ENCODE measurements at places on chromosomes 12 and 14.

DNA sequence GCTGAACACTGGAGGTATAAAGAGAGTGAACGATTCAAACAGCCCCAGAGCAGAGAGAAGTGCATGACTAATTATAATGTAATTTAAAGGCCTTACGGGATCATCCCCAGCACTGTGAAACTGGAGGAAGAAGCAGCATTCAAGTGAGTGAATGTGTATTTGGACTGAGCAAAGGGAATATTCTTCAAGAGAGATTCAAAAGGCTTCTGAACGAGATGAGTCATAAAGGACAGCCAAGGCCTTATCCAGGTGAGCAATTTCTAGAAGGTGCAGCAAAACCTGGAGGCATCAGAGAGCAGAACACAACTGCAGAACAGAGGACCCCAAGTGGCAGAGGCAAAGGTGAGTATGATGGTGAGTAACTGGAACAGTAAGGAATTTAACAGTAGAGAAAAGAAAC, 127.2 kb downstream of the BCAT1 start:
- peak overlapping the region; percentile 49 for H3K27ac ChIP-seq
- DNase-seq, result no peak
- peaks cover 28% of the 10 kb centered on the region for H3K4me1 ChIP-seq
- H3K36me3 ChIP-seq, result peaks cover 35% of the 10 kb centered on the region
- peak overlapping the region; percentile 12 for H3K4me3 ChIP-seq

GRCh38 chr14:77864085-77864484, 64.2 kb downstream of the ADCK1 start:
- H3K27ac ChIP-seq, result no peak overlapping the region
- no peaks in the 10 kb centered on the region for H3K4me1 ChIP-seq
- H3K4me3 ChIP-seq, result no peak overlapping the region

- peaks cover 16% of the 10 kb centered on the region for H3K4me1 ChIP-seq
- H3K27ac ChIP-seq, result no peak overlapping the region
- no peak overlapping the region for H3K4me3 ChIP-seq
Measured at GRCh38 chr14:74237441-74237840, 1.8 kb upstream of the VSX2 start.

GRCh38 chr14:87696485-87696884, 296.5 kb downstream of the GALC start:
- H3K27me3 ChIP-seq, result no peaks in the 10 kb centered on the region
- H3K4me3 ChIP-seq, result no peak overlapping the region
- no peaks in the 10 kb centered on the region for H3K36me3 ChIP-seq
- no peaks in the 10 kb centered on the region for H3K4me1 ChIP-seq
- H3K27ac ChIP-seq, result no peak overlapping the region
- no peak for DNase-seq

DNA sequence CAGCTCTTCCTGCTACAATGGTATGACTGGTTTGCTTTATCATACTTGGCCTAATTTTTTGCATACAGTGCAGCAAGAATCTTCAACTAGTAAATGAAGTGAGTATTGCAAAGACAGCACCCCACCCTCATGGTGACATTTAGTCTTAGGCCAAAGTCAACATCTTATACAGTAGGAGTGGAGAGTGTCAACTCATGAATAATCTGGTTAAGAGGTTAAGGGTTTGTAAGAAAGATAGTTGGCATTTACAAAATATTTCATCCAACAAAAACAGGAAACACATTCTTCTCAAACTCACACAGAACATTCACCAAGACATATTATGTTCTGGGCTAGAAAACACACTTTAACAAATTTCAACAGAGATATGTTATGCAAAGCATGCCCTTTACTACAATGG, 2.2 kb upstream of the OAS1 start:
- DNase-seq, result no peak
- H3K36me3 ChIP-seq, result peaks cover 2% of the 10 kb centered on the region
- no peak overlapping the region for H3K4me3 ChIP-seq
- H3K4me1 ChIP-seq, result peaks cover 62% of the 10 kb centered on the region
- H3K27ac ChIP-seq, result peak overlapping the region; percentile 13

DNA sequence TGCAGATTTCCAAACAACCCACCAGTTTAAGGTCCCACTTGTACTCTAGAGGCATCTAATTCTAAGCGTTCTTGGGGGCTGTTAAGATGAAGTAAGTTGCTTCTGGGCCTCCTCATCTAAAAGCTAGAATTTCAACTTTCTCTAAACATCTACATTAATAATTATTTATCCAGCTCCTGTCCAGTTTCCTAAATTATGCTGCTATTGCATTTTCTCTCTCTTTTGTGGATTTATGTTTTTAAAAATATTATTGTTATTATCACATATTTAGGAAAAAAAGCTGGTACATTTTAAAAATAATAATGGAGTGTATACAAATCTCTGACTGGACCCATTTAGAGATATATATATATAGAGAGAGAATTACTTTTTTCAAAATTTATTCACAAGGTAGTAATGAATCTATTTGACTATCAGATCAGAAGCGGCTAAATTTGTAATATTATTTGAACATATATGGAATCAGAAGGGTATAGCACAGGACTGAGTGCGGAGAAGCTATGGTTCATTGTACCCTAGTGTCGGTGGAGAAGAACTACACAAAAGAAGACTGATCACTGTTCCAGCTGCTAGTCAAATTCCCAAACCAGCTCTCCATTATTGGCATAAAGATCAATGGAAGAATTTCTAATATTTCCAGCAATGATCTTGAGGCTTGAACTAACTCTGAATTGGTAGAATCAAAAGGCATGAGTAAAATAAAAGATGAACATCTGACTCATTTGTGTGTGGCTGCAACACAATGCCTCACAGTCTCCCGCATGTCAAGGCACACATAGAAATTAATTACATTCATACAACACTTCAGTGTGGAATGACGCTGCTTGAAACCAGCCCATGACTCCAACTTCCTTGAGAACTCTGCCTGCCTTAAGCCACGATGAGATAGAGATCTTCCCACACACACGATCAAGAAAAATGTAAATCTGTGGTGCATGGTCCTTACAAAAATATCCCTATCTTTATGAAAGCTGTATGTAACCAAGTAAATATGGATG, 433.4 kb upstream of the OR4E1 start:
- DNase-seq, result no peak
- H3K36me3 ChIP-seq, result no peaks in the 10 kb centered on the region
- peak overlapping the region; percentile 69 for H3K27ac ChIP-seq
- H3K27me3 ChIP-seq, result no peaks in the 10 kb centered on the region
- H3K4me3 ChIP-seq, result peak overlapping the region; percentile 32

- H3K27ac ChIP-seq, result no peak overlapping the region
- peaks cover 45% of the 10 kb centered on the region for H3K4me1 ChIP-seq
- H3K27me3 ChIP-seq, result no peaks in the 10 kb centered on the region
- no peak for DNase-seq
- H3K36me3 ChIP-seq, result peaks cover 4% of the 10 kb centered on the region
Measured at GRCh38 chr12:53568809-53569557, 57.2 kb downstream of the ATF7 start.

DNA sequence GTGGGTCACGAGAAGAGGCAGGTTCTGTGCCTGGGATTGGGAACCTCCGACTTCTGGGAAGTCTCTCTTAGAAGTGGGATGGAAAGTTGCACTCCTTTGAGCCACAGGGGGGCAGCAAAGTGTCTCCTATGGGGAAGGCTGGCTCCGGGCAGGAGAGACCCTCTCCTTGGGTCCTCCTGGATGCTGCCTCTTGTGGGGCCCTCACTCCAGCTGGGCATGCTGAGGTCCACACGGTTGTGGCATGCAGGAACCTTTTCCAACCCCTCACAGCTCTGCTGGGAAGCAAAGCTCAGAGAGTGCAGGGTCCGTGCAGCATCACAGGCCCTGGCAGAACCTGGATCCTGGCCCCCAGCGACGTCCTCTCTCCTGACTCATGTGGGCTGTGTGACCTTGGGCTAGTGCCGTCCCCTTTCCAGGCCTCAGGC, 17.4 kb downstream of the SDSL start:
- H3K27ac ChIP-seq, result no peak overlapping the region
- H3K27me3 ChIP-seq, result peaks cover 10% of the 10 kb centered on the region
- no peak for DNase-seq
- no peaks in the 10 kb centered on the region for H3K4me1 ChIP-seq
- H3K4me3 ChIP-seq, result no peak overlapping the region
- H3K36me3 ChIP-seq, result no peaks in the 10 kb centered on the region

DNA sequence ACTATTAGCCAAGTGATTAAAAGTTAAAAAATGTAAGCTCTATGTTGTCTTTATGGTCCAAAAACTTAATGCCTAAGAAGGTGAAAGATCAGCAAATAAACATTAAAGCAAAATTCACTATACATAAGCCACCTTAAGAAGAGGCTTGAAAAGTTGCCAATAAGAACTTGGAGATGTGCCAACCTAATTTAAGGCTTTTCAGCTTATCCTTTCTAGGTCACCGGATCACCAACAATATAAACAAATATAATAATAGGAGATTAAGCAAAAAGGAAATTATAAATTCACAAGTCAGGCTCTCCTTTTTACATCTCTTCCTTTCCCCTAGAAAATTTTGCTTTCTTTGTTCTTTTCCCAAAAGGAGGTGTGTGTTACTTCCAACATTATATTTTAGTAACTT, 30.9 kb downstream of the SLC2A3 start:
- DNase-seq, result no peak
- no peaks in the 10 kb centered on the region for H3K36me3 ChIP-seq
- H3K4me3 ChIP-seq, result no peak overlapping the region

DNA sequence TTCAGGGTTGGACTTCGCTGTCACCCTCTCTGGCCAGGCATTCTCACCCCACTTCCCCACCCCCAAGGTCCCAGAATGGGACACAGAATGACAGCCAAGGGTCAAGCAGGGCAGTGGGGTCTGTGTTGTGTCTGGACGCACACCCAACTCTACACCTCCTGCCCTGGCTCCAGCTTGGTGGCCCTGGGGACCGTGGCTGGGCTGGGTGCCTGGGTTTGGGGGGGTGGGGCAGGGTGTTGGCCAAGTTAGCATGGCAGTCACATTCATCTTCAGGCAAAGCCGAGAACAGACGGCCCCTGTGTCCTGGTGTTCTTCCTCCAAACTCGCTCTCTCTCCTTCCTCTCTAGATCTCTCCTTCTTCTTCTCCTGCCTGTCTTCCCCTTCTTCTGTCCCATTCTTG, 5.6 kb downstream of the LRP1 start:
- no peak overlapping the region for H3K4me3 ChIP-seq
- peaks cover 8% of the 10 kb centered on the region for H3K27me3 ChIP-seq
- H3K4me1 ChIP-seq, result peaks cover 7% of the 10 kb centered on the region
- H3K27ac ChIP-seq, result no peak overlapping the region
- H3K36me3 ChIP-seq, result no peaks in the 10 kb centered on the region
- DNase-seq, result no peak

GRCh38 chr12:7073946-7074345, 13.4 kb downstream of the C1S start:
- no peaks in the 10 kb centered on the region for H3K4me1 ChIP-seq
- H3K4me3 ChIP-seq, result no peak overlapping the region
- H3K27ac ChIP-seq, result no peak overlapping the region
- no peaks in the 10 kb centered on the region for H3K36me3 ChIP-seq
- H3K27me3 ChIP-seq, result peaks cover 3% of the 10 kb centered on the region
- DNase-seq, result no peak

GRCh38 chr14:96978525-96979272, 181.5 kb downstream of the VRK1 start:
- H3K4me3 ChIP-seq, result no peak overlapping the region
- H3K36me3 ChIP-seq, result peaks cover 6% of the 10 kb centered on the region
- no peaks in the 10 kb centered on the region for H3K4me1 ChIP-seq
- H3K27ac ChIP-seq, result no peak overlapping the region
- DNase-seq, result no peak

- H3K27me3 ChIP-seq, result no peaks in the 10 kb centered on the region
- H3K36me3 ChIP-seq, result peaks cover 44% of the 10 kb centered on the region
- no peak overlapping the region for H3K4me3 ChIP-seq
- H3K4me1 ChIP-seq, result peaks cover 81% of the 10 kb centered on the region
- H3K27ac ChIP-seq, result peak overlapping the region; percentile 7
Measured at GRCh38 chr12:45974883-45975282, 15.5 kb downstream of the SCAF11 start.

- peaks cover 21% of the 10 kb centered on the region for H3K4me1 ChIP-seq
- H3K27me3 ChIP-seq, result peaks cover 2% of the 10 kb centered on the region
- H3K36me3 ChIP-seq, result no peaks in the 10 kb centered on the region
Measured at GRCh38 chr12:54379398-54380201, 4.9 kb downstream of the ZNF385A start.

DNA sequence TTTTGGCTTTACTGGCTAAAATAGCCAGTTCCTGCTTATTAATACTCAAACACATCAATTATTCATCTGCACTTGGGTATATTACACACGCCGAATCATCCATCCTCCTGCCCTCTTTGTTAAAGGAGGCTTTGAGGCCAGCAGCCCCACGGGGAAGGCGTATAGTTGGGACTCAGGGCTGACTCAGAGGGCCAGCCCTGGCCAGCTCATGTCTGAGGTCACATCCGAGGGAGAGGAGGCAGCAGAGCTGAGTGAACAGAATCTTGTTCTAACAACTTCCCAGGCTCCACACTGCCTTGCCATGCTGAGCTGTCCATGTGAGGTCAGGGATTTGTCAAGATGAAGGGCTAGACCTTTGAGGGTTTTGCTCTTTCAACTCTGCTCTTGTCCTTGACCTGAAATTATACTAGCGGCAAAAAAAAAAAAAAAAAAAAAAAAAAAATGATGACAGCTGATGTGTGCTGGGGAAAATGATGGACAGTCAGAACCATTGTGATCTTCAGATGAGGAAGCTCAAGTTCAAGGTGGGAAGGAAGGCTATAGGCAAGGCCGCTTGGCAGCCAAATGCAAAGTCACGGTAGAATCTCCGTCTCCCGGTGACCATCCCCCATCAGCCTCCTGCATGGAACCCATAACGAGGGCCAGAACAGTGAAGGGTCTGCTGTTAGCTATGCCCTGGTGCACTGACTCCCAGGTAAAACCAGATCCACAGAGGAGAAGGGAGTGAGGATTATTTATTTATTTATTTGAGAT, 12.5 kb upstream of the MARK3 start:
- no peak overlapping the region for H3K27ac ChIP-seq
- H3K4me1 ChIP-seq, result peaks cover 3% of the 10 kb centered on the region
- H3K36me3 ChIP-seq, result no peaks in the 10 kb centered on the region
- peaks cover 5% of the 10 kb centered on the region for H3K27me3 ChIP-seq

DNA sequence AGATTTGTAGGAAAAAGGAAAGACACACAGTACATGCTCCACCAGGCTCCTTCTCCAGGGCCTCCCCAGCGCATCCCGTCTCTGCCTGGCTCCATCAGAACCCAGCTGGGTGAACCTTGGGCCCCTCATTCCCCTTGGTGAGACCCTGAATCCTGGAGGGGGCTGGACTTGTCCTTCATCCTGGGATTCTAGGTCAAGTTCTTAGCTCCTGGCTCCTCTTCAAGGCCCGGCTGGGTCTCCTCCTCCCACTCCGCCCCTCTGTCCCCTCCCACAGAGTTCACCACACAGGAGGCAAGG, 49.2 kb downstream of the PSMA6 start:
- no peak overlapping the region for H3K27ac ChIP-seq
- H3K4me1 ChIP-seq, result peaks cover 42% of the 10 kb centered on the region
- no peaks in the 10 kb centered on the region for H3K27me3 ChIP-seq
- no peak overlapping the region for H3K4me3 ChIP-seq
- DNase-seq, result peak; percentile 36
- no peaks in the 10 kb centered on the region for H3K36me3 ChIP-seq

DNA sequence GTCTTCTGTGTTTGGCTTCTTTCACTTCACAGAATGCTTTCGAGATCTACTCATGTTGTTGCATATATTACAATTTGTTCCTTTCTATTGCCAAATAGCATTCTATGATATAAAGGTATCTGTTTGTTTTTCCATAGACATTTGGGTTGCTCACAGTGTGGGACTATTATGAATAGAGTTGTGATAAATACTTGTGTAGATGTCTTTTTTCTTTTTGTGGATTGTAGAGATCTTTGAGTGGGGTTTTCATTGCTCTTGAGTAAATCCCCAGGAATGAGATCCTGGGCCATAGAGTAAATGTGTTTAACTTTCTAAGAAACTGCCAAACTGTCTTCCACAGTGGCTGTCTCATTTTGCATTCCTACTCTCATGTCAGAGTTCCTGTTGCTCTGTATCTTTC, 24.9 kb upstream of the CEBPE start:
- no peaks in the 10 kb centered on the region for H3K27me3 ChIP-seq
- H3K36me3 ChIP-seq, result no peaks in the 10 kb centered on the region
- H3K4me3 ChIP-seq, result no peak overlapping the region
- peaks cover 1% of the 10 kb centered on the region for H3K4me1 ChIP-seq
- no peak for DNase-seq
